ENCODE measurements at places on chromosomes 16 and 17. TPM values are rescaled to one million over a fixed set of nuclear protein-coding genes. Genes with fewer than 3 reads are reported as not detected.

DNA sequence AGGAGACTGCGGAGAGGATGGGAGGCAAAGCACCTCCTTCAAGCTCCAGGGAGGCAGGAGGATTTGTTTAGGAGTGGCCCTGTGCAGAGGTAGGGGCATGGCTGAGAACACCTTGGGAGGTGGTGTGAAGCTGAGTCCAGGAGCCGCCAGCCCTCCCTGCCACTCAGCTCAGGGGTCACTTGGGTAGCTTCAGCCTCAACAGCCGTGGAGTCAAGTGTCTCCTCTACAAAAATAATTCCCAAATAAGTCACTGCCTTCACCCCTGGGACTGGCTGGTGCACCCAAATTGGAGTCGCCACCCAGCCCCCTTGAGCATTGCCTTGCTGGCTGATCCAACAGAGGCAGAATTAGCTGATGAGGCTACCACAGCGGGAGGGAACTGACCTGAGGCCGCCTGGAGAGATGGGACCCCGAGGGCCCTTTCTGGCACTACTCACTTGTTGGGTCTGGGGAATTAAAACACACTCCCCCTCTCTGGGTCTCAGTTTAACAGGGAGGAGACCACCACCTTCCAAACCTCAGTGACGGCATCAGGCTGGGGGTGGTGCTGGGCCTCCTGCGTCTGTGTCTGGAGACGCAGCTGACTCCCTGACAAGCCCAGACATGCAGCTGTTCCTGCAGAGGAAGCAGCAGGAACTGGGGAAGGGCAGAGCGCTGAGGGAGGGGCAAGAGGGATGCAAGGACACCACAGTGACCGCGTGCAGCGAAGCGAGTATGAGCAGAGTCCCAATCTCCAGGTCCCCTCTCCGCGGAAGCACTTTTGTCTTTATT, 87.9 kb upstream of the TOB1 start:
- H3K4me3 ChIP-seq: no peak overlapping the region
- no peak overlapping the region for H3K27ac ChIP-seq
- peaks cover 33% of the 10 kb centered on the region for H3K4me1 ChIP-seq
- no peaks in the 10 kb centered on the region for H3K36me3 ChIP-seq
- no peaks in the 10 kb centered on the region for H3K27me3 ChIP-seq

DNA sequence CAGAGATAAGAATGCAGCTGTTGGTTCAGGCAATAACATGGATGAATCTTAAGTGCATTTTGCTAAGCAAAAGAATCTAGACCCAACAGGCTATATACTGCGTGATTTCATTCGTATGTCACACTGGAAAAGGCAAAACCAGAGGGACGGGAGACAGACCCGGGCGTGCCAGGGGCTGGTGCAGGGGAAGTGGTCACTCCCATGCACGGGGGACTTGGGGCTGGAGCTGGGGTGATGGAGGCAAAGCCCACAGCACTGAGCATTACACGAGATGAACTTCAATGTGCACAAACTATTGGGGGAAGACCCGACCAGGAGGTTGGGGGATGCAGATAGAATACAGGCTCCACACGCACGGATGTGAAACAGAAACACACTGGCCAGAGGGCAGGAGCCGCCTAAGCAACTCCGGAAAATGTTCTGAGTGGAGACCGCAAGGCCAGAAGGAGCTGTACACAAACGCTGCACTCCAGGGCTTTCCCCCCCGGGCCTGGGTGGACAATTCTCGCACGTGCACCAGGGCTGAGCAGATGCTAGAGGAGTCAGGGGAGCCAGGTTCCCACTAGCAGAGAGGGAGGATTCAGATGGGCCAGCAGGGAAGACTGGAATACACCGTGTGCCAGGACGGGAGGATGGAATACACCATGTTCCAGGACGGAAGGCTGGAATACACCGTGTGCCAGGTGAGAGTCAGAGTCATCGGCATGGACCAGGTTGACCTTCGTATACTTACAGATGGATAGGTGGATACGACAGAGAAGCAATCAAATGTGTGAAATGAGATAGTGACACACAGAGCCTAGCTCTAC, 11.3 kb downstream of the LMF1 start:
- no peaks in the 10 kb centered on the region for H3K27me3 ChIP-seq
- no peak overlapping the region for H3K4me3 ChIP-seq
- H3K27ac ChIP-seq: no peak overlapping the region
- no peaks in the 10 kb centered on the region for H3K36me3 ChIP-seq
- H3K4me1 ChIP-seq: no peaks in the 10 kb centered on the region
- DNase-seq: no peak

GRCh38 chr16:11232852-11233726, 22.9 kb downstream of the SOCS1 start:
- peak; percentile 85 for DNase-seq
- no peaks in the 10 kb centered on the region for H3K27me3 ChIP-seq
- no peaks in the 10 kb centered on the region for H3K36me3 ChIP-seq
- no peak overlapping the region for H3K4me3 ChIP-seq
- peak overlapping the region; percentile 4 for H3K27ac ChIP-seq
- peaks cover 62% of the 10 kb centered on the region for H3K4me1 ChIP-seq

ITGAL gene
- 19.9 TPM for total RNA-seq

Data from left lung (tissue), 14 donors.